ENCODE measurements at places on chromosomes 6 and 20.

GRCh38 chr20:19457611-19458010 lies 245.2 kb downstream of the SLC24A3 start:
- no peak for DNase-seq

DNA sequence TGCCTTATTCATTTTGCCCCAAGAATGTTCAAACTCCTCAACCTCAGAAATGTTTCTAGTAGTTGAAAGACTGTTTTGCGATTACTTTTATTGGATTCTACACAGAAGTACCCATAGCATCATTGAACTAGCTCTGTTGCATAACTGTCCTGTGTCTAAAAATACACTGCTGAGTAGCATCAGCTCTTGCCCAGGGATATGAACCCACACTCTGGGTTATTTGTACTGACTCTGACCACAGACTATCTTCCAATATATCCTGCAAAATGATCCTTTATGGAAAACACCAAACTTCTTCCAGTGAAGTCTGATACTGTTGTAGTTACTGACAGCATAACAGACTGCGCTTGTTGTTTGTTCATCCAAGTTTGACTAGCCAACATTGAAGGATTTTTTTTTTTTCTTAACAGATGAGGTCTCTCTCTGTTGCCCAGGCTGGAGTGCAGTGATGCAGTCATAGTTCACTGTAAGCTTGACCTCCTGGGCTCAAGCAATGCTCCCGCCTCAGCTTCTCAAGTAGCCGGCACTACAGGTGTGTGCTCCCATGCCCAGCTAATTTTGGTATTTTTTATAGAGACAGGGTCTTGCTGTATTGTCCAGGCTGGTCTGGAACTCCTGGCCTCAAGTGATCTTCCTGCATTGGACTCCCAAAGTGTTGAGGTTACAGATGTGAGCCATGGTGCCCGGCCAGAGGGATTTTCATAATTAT lies 49.9 kb downstream of the TULP4 start:
- no peak for DNase-seq

DNA sequence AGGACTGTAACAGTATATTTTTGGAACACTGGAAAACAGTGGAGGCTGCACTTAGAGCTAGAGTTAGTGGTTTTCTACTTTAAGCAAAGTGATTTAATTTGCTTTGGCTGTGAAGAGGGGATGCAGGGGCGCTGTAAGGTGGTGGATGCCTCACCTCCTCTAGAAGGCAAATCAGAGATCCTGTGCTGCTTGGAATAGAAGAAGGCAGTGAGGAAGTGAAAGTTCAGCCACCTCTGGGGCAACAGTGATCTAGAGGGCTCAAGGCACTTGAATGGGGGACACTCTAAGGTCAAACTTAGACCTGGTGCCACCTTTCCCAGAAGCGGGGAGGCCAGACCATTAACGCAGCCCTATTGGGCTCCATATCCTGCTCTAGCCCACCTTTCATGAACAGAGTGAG lies 19.0 kb upstream of the SNRPB2 start:
- no peak for DNase-seq

DNA sequence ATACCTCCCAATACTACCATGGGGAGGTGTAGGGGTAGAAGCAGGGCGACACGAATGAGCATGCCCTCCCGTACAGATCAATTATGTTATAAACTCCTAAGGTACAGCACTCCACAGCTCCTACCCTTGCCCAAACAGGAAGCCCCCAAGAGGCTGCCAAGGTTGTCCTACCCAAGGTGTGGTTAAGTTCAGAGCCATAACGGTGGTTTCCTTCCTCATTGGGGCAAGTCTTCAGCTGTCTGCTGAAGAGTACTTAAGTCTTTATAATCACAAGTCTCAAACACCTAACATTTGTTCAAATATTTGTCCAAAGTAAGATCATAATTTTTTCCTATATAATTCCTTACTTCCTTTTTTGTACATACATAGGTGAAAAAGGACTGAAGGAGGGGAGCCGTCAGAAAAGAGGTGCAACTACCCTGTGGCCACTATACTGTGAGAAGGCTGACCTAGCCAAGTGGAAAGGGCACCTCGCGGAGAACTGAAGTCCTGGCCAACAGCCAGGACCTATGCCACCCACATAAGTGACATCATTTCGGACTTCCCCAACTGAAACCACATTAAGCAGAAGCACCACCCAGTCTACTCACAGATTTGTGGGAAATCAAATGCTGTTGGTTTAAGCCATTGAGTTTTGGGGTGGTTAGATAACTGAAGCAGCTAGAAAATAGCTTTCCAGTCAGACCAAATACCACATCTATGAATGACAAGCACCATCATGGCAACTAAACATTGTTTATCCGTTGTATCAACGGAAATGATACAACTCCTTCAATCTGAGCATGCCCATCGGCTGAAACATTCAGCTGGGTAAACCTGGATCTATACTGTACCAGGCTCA lies 2.9 kb upstream of the RAB22A start:
- DNase-seq, result peak; percentile 51

DNA sequence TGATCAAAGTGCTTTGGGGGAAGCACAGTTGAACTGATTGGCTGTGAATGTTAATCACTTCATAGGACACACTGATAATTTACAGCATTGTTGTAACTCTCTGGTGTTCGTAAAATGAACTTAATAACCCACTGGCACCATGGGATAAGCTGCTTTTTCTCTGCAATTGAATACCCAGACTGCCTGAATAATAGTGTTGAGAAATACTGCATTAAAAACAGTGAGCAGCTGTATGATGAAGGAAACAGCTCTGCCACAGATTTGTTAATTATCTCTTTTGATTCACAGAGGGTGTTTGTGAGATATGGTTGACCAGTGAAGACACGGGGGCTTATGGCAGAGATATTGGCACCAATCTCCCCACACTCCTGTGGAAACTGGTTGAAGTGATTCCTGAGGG lies 420.9 kb downstream of the CDKAL1 start:
- no peak for DNase-seq

DNA sequence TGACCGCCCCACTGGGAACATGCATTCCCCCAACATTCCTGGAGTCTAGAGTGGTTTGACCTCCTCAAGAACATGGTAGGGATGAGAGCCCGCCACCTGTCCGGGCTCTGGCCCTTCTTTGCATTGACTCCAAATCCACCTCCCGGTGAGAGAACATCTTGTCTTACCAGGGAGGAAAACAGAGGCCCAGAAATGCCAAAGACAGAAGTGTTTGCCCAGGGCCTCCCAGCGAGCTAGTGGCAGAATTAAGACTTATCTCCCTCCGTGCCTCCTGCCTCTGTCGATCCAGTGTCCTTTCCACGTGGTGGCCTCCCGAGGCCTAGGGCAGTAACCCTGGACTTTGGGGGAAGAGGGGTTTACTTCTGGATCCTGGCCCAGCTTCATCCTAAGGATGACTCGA lies 134.8 kb downstream of the JPH2 start:
- DNase-seq, result no peak

DNA sequence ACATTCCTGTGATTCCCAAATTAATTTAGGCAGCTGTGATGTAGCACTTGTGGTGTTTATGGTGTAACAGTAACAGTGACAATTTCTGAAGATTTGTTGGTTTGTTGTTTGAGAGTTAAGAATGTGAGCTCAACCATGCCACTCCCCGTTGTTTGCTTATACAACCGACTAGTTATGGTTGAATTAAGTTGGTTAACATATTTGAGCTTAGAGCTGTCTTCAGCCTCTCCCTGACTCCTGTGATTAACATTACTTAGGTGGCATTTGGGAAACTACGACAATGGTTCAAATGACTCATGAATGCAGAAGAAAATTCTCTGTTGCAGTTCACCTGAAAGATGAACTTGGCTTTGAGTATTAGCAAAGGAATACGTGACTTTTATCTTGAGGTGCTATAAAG lies 35.9 kb upstream of the PRL start:
- DNase-seq, result no peak

DNA sequence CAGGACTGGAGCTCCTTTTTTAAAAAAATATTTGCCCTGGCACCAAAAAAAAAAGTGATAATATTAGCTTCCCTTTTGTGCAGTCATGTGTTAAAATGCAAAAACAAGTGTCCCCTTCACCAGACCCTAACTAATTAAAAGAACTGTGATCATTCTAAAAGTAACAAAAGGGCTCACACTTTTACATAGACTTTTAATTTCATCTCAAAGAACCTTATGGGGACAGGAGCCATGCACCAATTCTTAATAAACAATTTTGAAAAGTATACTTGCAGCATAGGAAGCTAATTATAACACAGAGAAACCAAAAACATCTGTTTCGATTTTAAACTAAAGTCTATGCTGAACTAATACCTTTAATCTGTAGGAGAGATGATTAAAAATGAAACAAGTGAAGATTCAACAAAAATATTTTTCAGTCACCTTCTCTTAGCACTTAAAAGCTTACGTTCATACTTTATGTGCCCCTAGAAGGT lies 17.3 kb downstream of the STX7 start:
- DNase-seq, result no peak

GRCh38 chr6:163862701-163863100 lies 448.2 kb downstream of the QKI start:
- no peak for DNase-seq

Measured in RWPE1 (cell line).